Left lobe of liver (tissue), 2 donors: ENCODE measurements at places on chromosomes 11 and 22.

DNA sequence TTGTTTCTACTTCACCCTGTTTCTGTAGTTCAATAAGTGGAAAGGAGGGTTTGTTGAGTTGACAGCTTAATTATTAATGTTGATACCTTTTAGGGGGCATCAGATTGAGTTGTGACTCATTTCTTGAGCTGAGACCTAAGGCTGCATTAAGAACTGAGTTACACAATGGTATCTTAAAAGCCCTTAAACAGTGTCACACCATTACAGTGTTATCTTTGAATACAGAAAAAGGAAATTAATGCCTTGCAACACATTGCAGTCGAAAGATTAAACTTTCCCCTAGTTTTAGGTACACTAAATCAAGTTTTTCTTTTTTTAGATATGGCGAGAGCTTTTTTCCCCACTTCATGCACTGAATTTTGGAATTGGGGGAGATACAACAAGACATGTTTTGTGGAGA is 16.7 kb downstream of the PAFAH1B2 start:
- no peak for DNase-seq

DNA sequence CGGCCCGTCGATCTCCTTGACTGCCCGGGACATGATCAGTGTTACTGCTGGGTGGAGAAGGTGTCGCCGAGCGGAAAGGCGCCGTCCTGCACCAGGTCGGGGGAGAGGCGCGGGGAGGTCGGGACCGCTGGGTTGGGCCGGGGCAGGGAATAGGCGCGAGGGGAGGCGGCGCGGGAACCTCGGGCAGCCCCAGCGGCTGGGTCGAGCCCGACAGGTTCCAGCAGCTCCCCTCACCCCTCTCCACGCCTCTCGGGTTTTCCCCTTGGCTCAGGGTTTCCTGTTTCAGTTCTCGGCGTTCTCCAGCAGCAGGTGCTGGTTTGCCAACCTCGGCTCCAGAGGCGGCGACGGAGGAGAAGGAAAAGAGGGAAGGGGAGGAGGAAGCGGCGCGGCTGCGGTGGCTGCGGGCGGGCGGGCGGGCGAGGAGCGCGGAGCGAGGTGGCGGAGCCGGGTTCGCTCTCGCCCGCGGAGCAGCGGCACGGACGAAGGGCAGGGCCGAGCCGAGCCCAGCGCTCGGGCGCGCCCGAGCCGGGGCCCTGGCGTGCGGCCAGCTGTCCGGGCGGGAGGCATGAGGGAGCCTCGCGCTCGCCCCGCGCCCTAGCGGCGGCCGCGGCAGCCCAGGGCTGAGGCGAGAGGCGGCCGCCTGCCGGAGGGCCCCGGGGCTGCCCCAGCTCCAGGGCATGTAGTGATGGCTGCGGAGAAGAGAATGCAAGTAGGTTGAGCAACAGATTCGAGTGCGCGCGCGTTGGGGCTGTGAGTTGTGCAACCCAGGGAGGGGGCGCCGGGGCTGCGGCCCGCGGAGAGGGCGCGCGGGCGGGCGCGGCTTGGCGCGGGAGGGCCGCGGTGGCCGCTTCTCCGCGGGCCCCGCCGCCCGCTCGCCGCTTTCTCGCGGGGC is at the start of gene ZC3H12C:
Gene ZC3H12C (plus strand): TSS at position 878 of the 892 bp plus-strand sequence. CDS start 20 bp downstream, outside the sequence.
- peak; percentile 85 for DNase-seq

GRCh38 chr11:90208857-90209256 is 14.0 kb downstream of the CHORDC1 start:
- DNase-seq: no peak

- DNase-seq: no peak
Measured at GRCh38 chr11:123228496-123229163, 33.6 kb upstream of the CLMP start.

DNA sequence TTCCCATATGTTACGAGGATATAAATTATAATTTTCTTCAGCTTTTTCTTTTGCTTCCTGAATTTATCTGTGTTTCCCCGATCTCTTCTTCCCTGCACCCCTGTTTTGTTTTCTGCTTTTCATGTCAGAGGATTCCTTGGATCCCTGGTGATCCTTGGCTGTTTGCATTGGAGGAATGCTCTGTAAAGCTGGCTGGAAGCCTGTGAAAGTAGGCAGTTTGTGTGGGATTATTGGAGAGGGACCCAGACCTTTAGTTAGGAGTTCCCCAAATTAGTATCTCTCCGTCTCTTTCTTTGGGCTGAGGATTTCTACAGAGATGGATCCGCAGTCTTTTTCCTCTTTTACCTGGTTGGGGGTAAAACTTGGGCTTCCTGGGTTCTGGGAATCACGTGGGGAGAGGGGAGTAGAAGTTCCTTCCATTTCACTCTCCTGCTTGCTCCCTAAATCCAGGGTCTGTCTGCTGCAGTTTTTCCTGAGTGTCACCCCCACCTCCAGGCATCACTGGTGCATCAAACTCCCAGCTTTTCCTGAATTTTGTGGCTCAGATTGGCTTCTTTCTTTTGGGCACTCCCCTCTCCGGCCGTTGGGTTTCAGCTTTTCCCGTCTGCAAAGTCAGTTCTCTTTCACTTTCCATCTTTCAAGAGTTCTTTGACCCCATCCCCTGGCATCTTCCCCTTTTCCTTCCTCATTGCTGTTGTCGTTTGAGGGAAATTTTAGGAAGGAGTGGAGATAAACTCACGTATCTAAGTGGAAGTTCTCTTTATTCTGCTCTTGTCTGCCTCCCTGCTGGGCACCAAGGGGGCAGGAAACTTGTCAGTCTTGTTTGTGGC is 79.1 kb upstream of the ALX4 start:
- no peak for DNase-seq

DNA sequence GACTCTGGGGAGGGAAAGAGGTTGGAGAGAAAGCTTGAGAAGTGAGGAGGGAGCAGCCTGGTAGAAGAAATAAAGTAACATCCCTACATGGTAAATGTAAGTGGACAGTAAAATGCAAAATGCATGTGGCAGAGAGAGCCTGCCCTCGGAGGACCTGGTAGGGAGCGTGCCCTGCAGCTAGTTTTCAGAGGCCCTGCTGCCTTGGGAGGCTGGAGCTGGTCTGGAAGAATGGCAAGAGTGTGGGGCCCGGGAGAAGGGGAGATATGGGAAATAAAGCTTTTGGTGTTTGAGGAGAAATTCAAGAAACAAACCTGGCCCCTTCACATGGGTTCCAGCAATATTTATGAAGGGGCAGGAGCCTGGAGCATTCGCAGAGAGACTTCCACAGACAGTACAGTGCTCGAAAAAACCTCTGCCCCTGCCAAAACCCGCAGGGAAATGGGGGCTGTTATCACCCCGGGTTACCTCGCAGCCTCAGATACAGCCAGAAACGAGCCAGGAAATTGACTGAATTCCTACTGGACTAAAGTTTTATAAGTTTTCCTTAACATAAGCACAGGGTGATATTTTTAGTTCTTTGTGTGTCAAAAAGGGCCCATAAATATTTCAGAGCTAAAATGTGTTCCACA is 363.0 kb downstream of the TENM4 start:
- DNase-seq: no peak

GRCh38 chr11:42249401-42249800 is 789.9 kb upstream of the LRRC4C start:
- no peak for DNase-seq

DNA sequence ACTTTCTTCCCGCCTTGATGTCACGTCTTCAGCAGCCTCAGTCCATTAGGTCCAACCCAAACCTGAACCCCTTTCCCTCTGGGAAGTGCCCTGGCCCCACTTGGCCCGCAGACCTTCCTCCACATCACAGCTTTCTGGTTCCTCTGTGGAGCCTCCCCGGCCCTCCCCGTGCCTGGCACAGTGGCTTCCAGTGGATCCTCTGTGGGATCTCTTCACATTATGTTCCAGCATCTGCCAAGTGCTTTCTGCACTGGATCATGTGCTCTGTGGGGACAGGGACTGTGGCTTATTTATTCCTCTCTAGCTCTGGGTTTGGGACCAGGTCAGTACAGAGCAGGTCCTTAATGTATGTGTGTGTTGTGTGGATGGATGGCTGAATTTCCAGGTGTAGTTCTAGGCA is 30.9 kb downstream of the POLR3H start:
- no peak for DNase-seq

DNA sequence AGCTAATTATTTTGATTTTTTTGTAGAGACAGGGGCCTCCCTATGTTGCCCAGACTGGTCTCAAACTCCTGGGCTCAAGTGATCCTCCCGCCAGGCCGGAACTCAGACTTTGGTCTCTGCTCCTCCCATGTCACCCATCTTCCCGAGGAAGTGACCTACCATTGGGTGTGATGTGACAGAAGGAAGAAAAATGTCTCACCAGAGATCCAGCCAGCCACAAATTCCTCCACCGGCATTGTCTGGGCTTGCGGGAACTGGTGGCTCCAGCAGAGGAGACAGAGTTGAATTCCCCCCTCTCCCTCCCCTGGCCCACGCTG is 772 bp downstream of the SLC25A45 start:
- no peak for DNase-seq

- no peak for DNase-seq
Measured at GRCh38 chr11:70112017-70112434, 33.9 kb downstream of the ANO1 start.

DNA sequence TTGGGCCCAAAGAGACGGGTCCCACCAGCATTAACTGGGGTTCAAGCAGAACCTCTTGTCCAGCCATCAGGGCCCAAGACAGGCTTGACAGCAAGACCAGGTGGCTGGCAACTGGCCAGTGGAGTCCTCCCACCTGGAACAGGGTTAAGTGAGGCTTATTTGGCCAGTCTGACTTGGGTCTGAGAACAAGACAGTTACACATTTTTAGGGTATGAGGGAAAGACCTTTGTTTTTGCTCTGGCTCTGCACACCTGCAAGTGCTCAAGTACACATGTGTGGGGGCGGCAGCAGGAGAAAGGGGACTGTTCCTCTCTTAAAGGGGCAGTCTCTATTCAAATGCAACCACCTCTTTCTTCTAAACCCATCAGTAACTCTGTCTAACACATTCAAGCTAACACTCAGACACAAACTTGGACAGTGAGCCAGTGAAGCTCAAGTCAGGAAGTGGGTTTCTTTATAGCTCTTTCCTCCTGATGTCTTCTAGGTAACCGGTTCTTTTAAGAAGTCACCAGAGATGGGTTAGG is 116.2 kb downstream of the ETS1 start:
- no peak for DNase-seq

- peak; percentile 45 for DNase-seq
Measured at GRCh38 chr22:46055911-46056545, 79.1 kb upstream of the WNT7B start.

GRCh38 chr11:86952221-86952875 is 2.8 kb downstream of the FZD4 start:
- DNase-seq: no peak

DNA sequence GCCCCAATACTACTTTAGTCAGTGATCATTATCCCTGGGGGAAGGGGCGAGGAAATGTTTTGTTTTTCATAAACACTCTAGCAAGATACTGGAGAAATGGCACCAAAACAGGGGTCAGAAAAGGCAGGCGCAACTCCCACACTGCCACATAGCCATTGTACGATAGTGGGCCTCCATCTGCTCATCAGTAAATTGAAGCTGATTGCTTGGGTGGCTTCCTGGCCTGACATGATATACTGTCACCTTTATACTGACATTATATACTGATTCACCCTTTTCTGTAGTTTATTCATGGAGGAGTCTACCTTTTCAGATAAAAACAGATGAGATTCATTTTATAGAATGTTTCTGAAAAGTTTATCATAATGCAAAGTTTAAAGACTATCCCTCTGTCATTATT is 51.6 kb upstream of the CCDC34 start:
- no peak for DNase-seq

DNA sequence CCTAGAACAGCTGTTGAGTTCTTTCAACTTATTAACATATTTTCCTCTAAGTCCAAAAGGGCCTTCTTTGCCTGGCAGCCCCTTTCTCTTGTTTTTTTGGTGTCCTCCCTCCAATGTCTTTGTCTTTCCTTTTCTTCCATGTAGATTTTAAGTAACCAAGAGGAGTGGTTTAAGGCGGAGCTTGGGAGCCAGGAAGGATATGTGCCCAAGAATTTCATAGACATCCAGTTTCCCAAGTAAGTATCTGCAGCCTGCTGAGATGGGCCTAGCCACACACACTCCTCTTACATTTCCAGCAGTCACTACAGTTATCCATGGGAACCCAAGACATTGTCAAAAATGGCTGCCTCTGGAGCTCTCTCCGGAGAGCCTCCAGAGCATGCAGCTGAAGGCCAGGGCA is 4.5 kb upstream of the TMA7B start:
- no peak for DNase-seq

- no peak for DNase-seq
Measured at GRCh38 chr11:35087648-35088047, 51.3 kb upstream of the CD44 start.

- DNase-seq: no peak
Measured at GRCh38 chr22:47599753-47600152, 837.3 kb downstream of the TBC1D22A start.

DNA sequence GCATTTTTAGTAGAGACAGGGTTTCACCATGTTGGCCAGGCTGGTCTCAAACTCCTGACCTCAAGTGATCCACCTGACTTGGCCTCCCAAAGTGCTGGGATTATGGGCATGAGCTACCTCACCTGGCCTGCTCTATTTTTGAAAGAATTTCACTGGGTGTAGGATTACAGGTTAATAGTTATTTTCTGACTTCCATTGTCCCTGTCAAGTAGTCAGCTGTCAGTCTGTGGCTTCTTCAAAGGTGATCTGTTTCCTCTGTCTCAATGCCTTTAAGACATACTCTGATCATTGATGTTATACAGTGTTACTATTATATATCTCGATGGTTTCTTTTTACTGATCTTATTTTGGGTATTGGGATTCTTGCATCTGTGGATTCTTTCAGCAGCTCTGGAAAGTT is 10.1 kb upstream of the EXT2 start:
- no peak for DNase-seq

- no peak for DNase-seq
Measured at GRCh38 chr11:66109294-66109693, 39.2 kb downstream of the PACS1 start.

- DNase-seq: no peak
Measured at GRCh38 chr11:102522312-102523188, 8.0 kb downstream of the MMP7 start.

DNA sequence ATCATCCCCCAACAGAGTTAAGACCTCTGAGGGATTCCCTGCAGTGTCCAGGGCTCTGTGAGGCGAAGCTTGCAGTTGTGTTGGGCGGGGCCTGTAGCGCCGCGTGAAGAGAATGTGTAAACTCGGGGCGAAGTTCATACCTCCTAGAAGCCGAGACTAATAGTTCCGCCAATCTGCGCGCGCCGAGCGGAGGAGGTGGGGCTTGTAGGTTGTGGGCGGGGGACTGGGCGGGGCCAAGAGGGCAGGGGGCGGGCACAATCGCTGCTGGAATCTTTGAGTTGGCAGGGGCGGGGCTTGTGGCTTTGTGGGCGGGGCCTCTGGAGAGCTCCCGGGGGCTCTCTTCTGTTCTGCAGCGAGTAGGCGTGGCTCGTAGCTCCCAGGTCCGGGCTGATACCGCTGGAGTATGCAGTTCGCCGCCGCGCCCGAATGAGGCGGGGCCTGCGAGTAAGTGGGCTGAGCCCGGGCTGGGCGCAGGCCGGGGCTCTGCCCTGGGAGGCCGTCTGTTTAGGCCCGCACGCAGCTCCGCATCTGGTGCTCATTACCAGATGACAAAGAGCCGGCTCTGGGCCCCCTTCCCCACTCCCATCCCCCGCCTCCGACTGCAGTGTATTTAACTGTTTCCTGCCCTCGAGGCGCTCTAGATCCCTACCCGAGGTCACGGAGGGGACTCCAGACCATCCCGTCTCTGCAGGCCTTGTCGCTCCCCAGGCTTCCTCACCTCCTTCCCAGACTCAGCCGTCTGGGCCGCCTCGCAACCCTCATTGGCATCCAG is 4.1 kb downstream of the CD248 start:
- DNase-seq: peak; percentile 98
